Mammary microvascular endothelial cell (primary cell): ENCODE measurements at places on chromosomes 7 and 10. TPM values are rescaled to one million over a fixed set of nuclear protein-coding genes. Genes with fewer than 3 reads are reported as not detected.

Gene DEPP1
- total RNA-seq, result 32.3 and 40.5 TPM in 2 replicates

Gene RTKN2
- 0.27 and 0.44 TPM in 2 replicates for total RNA-seq

Gene CCL26
- total RNA-seq, result not detected in 2 replicates

Gene FOXI2
- not detected in 2 replicates for total RNA-seq

Gene PRF1
- not detected in 2 replicates for total RNA-seq

Gene BHLHA15
- total RNA-seq, result 0.27 and 3.1 TPM in 2 replicates

Gene EPHB6
- total RNA-seq, result 0.15 TPM in 1 of 2 replicates, not detected in the other

Gene NKX1-2
- total RNA-seq, result not detected in 2 replicates

Gene CCDC172
- not detected in 2 replicates for total RNA-seq

Gene GUSB
- 20.6 and 29.0 TPM in 2 replicates for total RNA-seq

Gene HMX3
- total RNA-seq, result 0.10 TPM in 1 of 2 replicates, not detected in the other

Gene ST8SIA6
- not detected in 2 replicates for total RNA-seq

Gene RELN
- total RNA-seq, result 25.9 and 27.9 TPM in 2 replicates

Gene CD36
- total RNA-seq, result 6.5 and 9.4 TPM in 2 replicates

Gene IFIT1B
- 0.34 TPM in 1 of 2 replicates, not detected in the other for total RNA-seq

Gene CNNM1
- not detected in 2 replicates for total RNA-seq

Gene SKAP2
- total RNA-seq, result 31.1 and 40.2 TPM in 2 replicates

Gene STAG3
- 0.10 and 0.13 TPM in 2 replicates for total RNA-seq

Gene GPC2
- 0.89 and 1.00 TPM in 2 replicates for total RNA-seq

Gene WDFY4
- 2.6 and 3.5 TPM in 2 replicates for total RNA-seq

Gene GRM3
- not detected in 2 replicates for total RNA-seq

Gene NUTM2E
- 0.05 TPM in 1 of 2 replicates, not detected in the other for total RNA-seq

Gene GRM8
- 0.30 TPM in 1 of 2 replicates, not detected in the other for total RNA-seq

Gene ATG9B
- total RNA-seq, result not detected in 2 replicates

Gene PNLIPRP1
- not detected in 2 replicates for total RNA-seq

Gene CDH23
- total RNA-seq, result not detected in 2 replicates

Gene ACTL6B
- total RNA-seq, result not detected in 2 replicates

Gene GFRA1
- 3.7 and 8.2 TPM in 2 replicates for total RNA-seq

Gene CHRM2
- under 0.01 TPM in 1 of 2 replicates, not detected in the other for total RNA-seq

Gene FRMPD2
- total RNA-seq, result 0.05 and 0.07 TPM in 2 replicates

Gene SCD
- 238 and 239 TPM in 2 replicates for total RNA-seq

Gene MKRN1
- total RNA-seq, result 29.7 and 33.7 TPM in 2 replicates

Gene UPK3BL2
- total RNA-seq, result 0.67 and 1.6 TPM in 2 replicates

Gene ZNF117
- total RNA-seq, result 5.0 and 5.9 TPM in 2 replicates

Gene GRID1
- total RNA-seq, result 0.07 TPM in 1 of 2 replicates, not detected in the other

Gene FLNC
- total RNA-seq, result 180 and 210 TPM in 2 replicates

Gene OR6V1
- total RNA-seq, result not detected in 2 replicates

Gene MSMB
- total RNA-seq, result not detected in 2 replicates

Gene C10orf67
- not detected in 2 replicates for total RNA-seq

Gene TAS2R41
- total RNA-seq, result not detected in 2 replicates

Gene CYP2C19
- total RNA-seq, result not detected in 2 replicates

Gene FAM171A1
- 77.0 and 80.1 TPM in 2 replicates for total RNA-seq
